ENCODE measurements at places on chromosomes 11 and 22. TPM values are rescaled to one million over a fixed set of nuclear protein-coding genes. Genes with fewer than 3 reads are reported as not detected.

The MYEOV gene
- total RNA-seq = 59.0 TPM

DNA sequence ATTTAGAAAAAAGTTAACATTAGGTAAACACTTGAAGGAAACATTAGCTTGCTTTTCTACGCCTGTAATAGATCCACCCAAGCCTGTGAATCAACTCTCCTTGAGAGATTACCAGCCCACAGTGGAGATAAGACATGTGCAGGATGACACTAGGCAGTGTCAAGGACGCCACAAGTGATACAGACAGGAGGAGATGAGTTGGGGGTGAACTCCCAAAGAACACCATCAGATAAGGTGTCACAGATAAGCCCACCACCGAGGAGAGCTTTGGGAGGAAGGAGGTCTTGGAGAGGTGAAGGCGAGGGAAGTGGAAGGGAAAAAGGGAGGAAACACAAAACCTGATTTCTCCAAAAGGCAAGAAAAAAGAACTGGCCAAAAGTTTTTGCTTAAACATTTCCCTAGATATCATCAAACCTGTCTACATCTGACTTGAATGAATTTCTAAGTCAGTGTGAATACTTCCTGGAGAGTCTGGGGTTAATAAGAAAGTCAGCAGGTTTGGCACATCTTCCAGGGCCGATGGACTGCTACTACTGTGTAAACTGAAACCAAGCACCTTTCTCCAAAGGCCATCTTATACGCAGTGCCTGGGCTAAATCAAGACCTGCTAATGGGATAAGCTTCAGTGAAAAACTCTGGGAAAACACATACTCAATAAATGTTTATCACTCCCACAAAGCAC, 15.5 kb downstream of the CLTCL1 start:
- H3K4me3 ChIP-seq = no peak overlapping the region
- H3K27me3 ChIP-seq = no peaks in the 10 kb centered on the region
- H3K4me1 ChIP-seq = peaks cover 17% of the 10 kb centered on the region
- DNase-seq = no peak
- H3K27ac ChIP-seq = no peak overlapping the region

DNA sequence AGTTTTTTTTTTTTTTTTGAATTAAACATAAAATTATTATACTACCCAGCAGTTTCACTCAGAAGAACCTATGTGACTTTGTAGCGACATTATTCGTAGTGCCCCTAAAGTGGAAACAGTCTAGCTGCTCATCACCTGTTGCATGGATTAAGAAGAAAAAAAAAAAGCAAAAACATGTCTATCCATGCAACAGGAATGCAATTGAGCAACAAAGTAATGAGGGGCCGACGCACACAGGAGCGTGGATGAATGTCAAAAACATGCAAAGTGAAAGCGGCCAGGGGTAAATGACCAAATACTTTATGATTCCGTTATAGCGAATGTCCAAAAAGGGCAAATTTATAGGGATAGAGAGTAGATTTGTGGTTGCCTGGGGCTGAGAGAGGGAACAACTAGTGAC, 16.3 kb downstream of the MYO18B start:
- H3K27ac ChIP-seq = no peak overlapping the region
- no peaks in the 10 kb centered on the region for H3K4me1 ChIP-seq
- no peak for DNase-seq
- no peaks in the 10 kb centered on the region for H3K36me3 ChIP-seq

The LRP4 gene
- total RNA-seq = 0.87 TPM

GRCh38 chr11:12664385-12664784, 9.8 kb upstream of the TEAD1 start:
- H3K4me3 ChIP-seq = no peak overlapping the region
- no peaks in the 10 kb centered on the region for H3K27me3 ChIP-seq
